ENCODE measurements at places on chromosomes 12 and 14.
A peak's percentile ranks its signal among the peaks of the same experiment; 100 is the strongest.

DNA sequence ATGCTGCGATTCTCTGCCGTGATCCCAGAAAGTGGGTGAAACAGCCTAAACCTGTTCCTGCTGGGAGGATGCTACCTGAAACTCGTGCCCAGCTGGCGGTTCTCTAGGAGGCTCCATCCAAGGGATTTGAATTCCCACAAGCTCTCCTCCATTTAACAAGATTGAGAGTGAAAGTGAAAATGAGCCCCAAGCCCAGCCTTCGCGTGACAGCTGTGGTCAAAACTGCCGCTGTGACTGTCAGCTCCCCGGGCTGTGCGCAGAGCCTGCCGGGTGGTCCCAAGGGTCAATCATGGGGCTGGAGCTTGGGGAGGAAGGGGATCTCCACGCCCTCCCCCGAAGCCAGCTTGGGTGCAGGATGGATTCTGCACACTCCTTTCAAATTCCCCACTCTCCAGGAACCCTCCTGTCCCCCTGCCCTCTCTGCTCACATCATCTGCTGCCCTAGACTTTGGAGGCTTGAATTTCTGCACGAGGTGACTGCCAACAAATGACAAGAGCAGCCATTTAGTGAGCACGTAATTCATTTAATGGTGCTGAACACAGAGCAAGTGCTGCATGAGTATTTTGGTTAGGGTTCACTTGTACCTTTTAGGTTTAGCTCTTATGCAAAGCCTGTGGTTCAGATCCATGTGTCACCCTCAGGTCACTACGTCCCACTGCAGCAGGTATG lies 5.3 kb downstream of the ASB2 start:
- peak; percentile 51 for DNase-seq

DNA sequence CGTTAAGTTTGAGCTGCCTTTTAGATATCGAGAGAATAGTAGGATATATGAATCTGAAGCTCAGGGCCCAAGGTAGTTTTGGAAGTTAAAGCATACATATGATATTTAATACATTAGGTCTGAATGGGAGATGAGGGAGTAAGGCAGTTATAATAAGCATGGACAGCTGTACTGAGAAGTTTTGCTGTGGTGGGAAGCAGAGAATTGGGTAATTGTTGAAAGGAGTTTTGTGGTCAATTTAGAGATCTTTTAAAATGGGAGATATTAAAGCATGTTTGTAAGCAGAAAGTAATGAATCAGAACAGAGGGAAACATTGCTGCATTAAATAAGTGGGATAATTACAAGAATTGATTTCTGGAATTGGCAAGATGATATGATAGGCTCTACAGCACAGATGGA lies 21.3 kb downstream of the TBK1 start:
- DNase-seq: peak; percentile 51

- no peak for DNase-seq
Measured at GRCh38 chr12:29070309-29070708, 78.8 kb upstream of the FAR2 start.

DNA sequence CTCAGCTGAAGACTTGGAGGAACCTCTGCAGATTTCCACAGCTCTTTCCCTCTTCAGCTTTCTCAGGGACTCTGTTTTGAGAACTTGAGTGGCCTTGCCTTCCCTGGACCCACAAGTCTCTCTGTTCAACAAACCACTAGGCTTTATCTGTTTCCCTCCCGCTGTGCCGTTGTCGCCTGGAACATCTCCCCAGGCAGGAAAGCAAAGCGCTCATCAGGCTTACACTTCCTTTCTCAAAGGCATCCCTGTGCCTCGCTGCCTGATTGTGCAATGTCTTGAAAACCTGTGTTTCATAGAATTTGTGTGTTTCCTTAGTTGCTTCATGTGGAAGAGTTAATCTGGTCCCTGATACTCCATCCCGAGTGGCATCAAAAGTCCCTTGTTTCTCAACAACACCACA lies 64.1 kb downstream of the PPM1A start:
- DNase-seq: no peak

GRCh38 chr12:52949413-52950331 lies 754 bp downstream of the KRT18 start:
- DNase-seq: no peak

- DNase-seq: peak; percentile 61
Measured at GRCh38 chr12:124231980-124232653, 62.8 kb upstream of the RFLNA start.

GRCh38 chr14:86035882-86036281 lies 505.9 kb downstream of the FLRT2 start:
- DNase-seq: peak; percentile 24

DNA sequence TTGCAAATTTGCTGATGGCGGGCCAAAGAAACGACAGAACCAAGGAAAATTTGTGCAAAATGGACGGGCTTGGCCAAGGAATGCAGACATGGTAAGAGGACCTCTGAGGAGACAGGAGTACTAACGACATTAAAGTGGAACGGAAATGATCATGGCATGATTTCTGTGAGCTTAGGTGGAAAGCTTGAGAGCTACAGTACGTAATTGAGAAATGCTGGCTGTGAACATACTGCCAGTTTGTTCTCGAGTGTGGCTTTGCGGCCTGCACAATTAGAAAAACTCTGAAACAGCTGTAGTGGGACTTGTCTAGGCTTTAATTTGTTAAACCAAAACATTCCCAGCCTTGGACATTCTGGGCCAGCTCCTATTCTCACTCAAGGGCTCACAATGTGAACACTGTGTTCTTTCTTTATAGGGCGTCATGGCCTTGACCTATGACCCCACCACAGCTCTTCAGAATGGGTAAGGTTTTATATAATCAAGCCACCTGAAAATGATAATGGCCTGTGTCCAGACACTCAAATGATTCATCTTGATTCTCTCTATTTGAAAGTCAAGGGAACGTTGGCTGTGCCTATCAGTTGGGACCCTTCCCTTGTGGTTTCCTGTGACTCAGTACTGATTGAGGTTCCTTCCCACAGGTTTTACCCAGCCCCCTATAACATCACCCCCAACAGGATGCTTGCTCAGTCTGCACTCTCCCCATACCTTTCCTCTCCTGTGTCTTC lies 48.5 kb downstream of the BAZ2A start:
- peak; percentile 36 for DNase-seq

GRCh38 chr12:120851944-120852343 lies 52.2 kb downstream of the SPPL3 start:
- DNase-seq: peak; percentile 22

- no peak for DNase-seq
Measured at GRCh38 chr12:13008741-13009380, 8.8 kb upstream of the HEBP1 start.

- DNase-seq: peak; percentile 98
Measured at GRCh38 chr14:68941820-68942219, 37.3 kb downstream of the ACTN1 start.

DNA sequence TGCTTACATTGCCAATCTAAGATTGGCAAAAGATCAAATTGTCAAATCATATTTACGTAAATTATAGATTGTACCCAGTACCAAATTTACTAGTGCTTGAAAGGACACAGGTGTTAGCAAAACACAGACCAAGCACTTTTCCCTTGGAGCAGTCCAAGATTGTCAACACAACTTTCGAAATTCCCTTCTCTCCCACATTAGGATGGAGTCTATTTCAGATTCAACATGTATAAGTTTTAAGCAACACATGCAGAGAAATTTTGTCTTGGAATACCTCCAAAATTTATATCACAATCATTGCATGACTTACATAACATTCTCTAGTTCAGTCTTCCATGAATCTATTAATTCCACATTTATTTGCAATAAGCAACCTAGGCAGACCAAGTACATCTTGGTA lies 74.9 kb upstream of the SLCO1C1 start:
- no peak for DNase-seq

DNA sequence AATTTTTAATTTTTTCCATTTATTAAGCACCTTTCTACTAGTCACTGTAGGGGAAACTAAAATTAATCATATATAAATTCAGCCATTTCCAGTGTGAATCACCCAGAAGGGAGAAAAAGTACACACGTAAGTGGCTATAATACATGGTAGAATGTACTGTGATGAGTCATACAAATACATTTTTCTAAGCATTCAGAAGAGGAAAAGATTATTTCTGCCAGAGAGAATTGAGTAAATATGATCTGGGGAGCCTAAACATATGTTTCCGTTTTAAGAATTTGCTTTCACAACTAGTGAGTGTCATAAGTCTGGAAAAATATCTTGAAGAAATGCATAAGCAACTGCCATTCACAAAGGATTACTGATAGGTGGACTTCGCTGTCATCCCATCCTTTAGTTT lies 102.8 kb downstream of the TGFB3 start:
- DNase-seq: no peak

GRCh38 chr12:32230613-32230993 lies 124.0 kb downstream of the BICD1 start:
- no peak for DNase-seq

GRCh38 chr14:76550534-76550933 lies 174.6 kb downstream of the ESRRB start:
- DNase-seq: no peak

DNA sequence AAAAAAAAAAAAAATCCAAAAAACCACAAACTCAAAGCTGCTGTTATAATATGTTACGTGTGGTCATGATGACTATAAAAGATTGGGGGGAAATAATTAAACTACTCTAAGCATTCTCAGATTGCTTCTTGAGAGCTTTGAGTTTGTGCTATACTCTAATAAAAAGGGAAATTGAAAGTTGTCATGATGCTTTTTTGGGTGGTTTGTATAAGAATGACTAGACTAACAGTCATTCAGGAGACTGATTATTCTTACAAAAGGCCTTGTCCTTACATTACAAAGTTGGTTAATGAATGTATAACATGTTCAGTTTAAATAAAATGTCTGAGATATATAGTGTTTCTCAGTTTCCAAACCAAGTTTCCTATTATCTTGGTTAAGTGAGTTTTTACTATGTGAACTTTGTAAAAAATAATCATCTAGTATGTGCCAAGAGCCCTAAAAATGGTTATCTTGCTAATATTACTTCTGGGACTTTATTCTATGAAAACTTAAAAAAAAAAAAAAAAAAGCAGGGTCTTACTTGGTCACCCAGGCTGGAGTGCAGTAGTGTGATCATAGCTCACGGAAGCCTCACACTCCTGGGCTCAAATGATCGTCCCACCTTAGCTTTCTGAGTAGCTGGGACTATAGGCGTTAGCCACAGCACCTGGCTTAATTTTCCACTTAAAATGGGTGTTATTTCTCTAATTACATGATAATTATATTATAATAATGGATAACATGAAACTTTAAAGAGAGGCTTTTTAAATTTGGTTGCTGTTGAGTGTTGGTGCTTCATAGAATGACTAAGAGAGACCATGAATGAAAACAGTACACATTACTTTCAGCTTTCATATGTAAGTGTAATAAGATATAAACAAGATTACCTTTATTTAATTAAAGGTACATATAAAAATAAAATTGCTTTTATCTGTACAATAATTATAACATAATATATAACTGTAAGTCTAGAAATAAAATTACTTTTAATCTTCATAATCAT lies 459.6 kb upstream of the RGS6 start:
- no peak for DNase-seq

GRCh38 chr14:99435327-99435726 lies 45.3 kb downstream of the SETD3 start:
- no peak for DNase-seq

GRCh38 chr12:4270831-4271716 lies 2.5 kb upstream of the CCND2 start:
- DNase-seq: peak; percentile 25

DNA sequence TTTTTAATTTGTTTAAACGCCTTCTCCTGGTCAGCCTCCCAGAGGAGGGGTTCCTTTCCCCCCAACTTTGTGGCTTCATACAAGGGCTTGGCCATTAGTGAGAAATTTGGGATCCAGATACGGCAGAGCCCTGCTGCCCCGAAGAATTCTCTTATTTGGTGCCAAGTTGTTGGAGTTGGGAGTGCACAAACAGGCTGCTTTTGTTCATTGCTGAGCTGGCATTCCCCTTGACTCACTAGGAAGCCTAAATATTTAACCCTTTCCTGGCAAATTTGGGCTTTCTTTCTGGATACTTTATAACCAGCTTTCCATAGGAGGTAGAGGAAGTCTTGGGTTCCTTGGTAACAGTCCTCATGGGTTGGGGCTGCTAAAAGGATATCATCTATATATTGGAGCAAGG lies 10.3 kb upstream of the ADAM21 start:
- DNase-seq: no peak

DNA sequence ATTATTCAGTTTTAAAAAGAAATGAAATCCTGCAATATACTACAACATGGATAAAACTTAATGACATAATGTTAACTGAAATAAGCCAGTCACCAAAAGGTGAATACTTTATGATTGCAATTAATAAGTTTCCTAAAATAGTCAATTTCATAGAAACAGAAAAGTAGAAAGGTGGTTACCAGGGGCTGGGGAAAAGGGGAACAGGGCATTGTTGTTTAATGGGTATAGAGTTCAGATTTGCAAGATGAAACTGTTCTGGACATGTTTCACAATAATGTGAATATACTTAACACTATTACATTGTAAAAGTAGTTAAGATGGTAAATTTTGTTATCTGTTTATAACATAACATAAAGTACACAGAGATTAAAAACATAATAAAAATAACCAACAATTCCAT lies 550.9 kb downstream of the CCER1 start:
- DNase-seq: no peak

DNA sequence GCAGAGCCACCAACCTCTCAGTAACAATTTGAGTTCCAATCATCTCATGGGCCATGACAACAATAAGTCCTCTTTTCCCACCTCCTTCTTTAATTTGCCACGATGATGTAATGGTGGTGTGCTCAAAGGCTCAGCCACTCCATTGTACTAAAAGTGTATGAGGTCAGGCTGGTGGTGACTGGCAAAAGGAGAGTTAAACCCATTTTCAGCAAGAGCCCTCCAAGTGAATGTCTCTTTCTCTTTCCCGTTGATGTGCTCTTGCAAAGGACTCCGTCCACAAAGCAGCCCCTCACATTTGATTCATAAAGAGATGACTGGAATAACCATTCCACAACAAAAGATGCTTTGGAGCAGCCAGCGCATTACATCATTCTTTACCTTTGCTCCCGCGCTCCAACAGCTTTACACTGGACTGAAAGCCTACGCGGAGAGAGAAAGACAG lies 41.6 kb downstream of the DUSP16 start:
- no peak for DNase-seq

DNA sequence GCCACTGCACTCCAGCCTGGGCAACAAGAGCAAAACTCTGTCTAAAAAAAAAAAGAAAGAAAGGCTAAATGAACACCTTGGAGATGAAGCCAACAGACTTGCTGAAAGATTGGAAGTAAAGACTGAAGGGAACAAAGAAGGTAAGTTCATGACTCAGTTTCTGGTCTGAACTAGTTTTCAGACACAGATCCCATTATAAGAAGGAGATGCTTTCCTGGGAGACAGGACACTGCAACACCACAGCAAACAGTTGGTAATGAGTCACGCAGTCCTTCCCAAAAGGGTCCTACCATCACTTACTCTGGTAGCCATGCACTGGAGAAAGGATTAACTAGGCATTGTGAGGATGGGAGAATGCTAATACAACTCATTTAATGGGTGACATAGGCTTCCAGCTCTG lies 97.2 kb downstream of the SSPN start:
- no peak for DNase-seq

- peak; percentile 32 for DNase-seq
Measured at GRCh38 chr12:105485921-105486320, 155.4 kb downstream of the C12orf75 start.

- DNase-seq: no peak
Measured at GRCh38 chr12:79019672-79020071, 155.1 kb downstream of the SYT1 start.
